Activated CD8-positive, alpha-beta memory T cell treated with anti-CD3 and anti-CD28 coated beads for 1 hour (primary cell): ENCODE measurements at places on chromosomes 1 and 21.

GRCh38 chr1:151563376-151563775 lies 23.3 kb downstream of the TUFT1 start:
- DNase-seq, result no peak

- DNase-seq, result no peak
Measured at GRCh38 chr1:108722292-108722691, 9.6 kb downstream of the FNDC7 start.

DNA sequence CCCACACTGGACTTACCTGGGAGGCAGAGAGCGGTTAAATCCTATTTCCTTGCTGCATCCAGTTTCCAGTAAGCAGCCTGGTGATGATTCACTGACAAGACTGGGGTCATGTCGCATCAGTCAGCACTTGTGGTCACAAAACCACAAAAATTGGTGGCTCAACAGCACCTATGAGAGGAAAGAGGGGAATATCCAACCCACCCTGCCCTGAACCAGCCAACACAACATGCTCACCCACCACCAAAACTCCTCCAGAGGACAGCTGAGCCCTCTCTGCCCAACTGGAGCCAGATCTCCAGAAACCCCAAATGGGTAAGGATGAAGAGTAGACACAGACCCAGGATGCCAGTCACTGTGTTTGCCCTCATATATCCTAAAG lies 64.0 kb downstream of the CD46 start:
- DNase-seq, result no peak

DNA sequence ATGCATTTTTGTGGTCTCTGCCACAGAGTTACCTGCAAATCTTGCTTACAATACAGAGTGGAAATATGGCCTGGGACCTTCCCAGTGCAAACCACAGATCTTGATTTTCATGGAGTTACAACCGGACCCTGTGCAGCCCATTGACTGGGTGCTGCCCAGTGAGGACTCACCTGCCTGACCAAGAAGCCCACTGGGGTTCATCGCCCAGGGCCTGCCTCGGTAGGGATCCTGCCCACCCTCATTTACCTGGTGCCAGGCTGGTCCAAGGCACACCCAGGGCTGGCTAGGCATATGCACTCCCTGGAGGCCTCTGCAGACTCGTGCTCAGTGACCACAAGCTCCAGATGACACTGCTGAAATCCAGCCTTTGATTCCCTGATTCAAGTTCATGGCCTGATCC lies 572.7 kb downstream of the NPHP4 start:
- no peak for DNase-seq

- DNase-seq, result no peak
Measured at GRCh38 chr1:24348196-24348595, 29.0 kb downstream of the GRHL3 start.

DNA sequence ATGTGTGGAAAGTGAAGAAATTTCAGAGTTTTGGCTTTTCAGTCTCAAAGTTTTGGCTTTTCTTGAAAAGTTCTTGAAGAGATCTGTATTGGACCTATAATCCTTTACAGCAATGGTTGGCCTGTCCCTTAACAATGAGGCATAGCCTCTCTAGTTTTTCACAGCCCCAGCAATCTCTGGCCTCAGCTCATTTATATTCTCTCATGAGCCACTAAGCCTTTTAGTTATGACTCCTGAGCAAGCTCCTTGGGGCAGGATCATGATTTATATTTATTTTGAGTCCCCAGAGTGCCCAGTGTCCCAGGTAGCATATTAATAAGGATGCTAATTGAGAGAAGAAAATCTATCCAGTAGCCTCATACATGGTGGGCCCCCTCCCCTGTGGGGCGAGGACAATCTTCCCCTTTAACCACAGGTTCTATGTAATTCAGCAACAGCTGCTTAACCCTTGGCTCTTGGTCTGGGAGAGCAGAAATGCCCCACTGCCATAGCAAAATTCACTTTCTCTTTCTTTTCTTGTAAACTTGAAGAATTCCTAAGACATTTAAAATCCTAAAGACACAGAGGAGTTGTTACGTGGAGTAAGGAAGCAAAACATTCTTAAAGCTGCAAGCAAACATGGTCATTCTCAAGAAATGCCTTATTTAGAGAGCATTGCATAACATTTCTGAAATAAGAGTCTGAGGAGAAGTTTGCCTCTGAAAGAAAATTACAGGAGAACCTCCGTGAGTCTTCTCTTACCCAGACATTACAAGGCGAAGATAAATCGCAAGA lies 6.3 kb downstream of the NGF start:
- no peak for DNase-seq

GRCh38 chr1:119715542-119715941 lies 3.8 kb downstream of the PHGDH start:
- DNase-seq, result no peak

DNA sequence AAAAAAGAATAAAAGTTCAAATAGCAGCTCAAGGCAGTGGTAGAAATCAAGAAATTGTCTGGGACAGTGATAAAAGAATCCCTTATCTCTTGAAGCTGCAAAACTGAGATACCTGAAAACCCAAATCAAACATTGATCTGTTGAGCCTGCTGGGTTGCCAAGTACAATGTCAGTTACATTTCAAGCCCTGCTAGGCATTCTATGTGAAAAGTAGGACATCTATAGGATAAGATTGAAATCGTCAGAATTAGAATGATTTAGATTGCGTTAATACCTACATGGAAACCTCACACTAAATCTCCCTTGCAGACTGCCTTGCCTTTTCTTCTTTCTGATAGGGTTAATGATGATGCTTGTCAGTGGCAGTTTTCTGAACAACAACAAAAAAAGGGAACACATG lies 1684.4 kb upstream of the B3GALT2 start:
- no peak for DNase-seq

- DNase-seq, result no peak
Measured at GRCh38 chr1:196372896-196373536, 235.2 kb downstream of the KCNT2 start.

DNA sequence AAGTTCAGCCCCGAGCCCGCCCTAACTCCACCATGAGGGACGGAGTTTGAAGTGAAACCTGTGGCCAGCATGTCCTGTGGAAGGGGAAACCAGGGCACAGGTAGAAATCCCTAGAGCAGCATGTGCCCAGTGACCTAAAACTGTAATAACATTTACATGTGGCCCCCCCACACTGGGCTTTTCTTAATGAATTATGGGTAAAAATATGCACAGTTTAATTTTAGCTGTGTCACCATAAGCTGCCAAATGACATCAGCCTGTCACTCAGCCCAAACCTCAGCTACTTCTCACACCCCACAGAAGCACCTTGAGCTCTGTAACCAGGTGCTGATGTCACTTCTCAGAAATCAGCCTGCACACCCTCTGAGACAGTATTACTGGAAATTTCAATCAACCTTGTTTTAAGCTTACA lies 50.0 kb upstream of the SLC19A1 start:
- DNase-seq, result peak; percentile 31

- DNase-seq, result no peak
Measured at GRCh38 chr1:11529330-11529729, 50.4 kb downstream of the DISP3 start.

DNA sequence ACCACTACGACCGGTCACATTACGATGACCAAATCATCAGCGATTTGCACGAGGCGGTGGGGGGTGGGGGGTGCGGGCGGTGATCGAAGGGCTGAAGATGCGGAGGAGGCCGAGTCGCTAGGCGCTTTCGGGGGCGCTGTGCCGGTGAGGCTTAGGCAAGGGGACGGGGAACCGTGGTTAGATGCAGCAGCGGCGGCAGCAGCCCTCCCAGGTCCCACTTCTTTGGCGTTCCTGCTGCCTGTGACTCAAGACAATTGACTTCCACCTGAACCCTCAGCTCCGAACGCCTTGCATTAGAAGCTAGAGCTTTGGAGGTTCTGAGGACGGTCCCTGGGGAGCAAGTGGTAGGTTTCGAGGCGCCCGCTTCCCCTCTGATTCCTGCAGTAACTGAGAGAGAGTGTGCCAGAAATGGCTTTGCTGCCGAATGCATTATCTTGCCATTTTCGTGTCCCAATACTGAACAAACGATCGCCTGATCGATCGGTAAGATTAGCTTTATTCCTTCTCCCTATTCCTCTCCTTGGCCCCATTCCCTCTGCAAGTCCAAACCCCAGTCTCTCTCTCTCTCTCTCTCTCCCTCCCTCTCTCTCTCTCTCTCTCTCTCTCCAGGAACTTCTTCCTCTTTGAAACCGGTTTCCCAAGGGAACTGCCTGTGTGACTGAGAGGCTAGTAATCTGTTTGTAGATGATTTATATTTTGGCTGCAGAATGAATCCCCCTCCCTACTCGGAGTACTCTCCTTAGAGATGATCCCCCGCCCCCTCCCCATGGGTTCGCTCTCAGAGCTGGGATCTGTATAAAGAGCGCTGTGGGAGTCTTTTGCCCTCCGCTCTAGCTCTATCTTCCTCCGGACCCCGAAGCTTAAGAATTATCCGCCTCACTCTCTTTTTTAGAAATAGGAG lies 735 bp upstream of the BRINP3 start:
- no peak for DNase-seq
